ENCODE measurements at places on chromosomes 2 and 18.

- DNase-seq = no peak
These were observed 152.0 kb downstream of the ZNF236 start for GRCh38 chr18:76974386-76974785.

DNA sequence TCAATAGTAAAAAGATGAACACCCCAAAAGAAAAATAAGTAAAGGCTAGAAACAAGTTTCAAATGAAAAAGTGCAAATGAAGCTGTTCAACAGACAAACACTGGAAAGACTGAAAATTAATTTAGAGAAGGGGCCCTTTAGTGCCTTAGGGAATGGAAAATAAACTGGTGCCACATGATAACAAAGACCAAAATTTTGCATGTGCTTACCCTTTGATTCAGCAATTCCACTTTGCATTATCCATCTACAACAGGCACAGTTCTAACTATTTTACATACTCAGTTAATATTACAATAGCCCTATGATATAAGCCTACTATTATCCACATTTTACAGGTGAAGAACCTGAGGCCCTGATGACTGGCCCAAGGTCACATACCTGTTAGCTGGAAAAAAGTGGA, 183.9 kb downstream of the NBAS start:
- DNase-seq = no peak

- no peak for DNase-seq
These were observed 119.5 kb upstream of the MCFD2 start for GRCh38 chr2:47034973-47035609.

DNA sequence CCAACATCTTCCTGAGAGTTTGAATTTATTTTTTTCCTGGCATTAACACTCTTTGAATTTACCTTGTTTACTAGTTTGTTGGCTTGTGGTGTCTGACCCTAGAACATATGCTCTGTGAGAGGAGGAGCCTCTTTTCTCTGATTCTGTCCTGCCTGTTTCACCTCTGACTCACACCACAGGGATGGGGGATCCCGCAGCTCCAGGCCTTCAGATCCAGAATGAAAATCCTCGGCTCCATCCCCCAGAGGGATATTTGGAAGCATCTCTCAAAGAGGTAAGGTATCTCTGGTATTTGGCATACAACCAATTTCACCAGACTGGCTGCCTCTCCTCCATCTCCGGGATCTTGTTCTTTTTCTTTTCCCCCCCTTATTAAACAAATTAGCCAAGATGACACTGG, 104.7 kb downstream of the GPR39 start:
- DNase-seq = no peak

GRCh38 chr2:218476676-218477075, 57.8 kb downstream of the VIL1 start:
- DNase-seq = no peak

DNA sequence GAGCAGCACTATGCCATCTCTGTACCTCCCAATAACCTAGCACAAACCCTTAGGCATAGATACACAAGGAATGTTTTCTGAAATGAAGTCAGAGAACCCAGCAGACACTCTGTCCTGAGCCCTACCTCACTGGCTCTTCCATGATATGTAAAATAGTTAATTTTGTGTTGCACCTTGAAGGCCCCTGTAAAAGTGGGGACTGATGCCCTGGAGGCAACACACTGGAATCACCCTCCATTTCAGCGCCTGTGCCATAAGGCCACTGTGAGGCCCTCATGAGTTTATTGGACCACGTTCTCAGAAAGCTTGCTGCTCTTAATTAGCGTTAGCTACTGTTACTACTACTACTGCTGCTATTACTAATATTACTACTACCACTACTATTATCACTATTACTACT, 670.1 kb upstream of the SOX11 start:
- no peak for DNase-seq
